NCI-H774 (cell line): ENCODE measurements at places on chromosomes 2 and 18.

DNA sequence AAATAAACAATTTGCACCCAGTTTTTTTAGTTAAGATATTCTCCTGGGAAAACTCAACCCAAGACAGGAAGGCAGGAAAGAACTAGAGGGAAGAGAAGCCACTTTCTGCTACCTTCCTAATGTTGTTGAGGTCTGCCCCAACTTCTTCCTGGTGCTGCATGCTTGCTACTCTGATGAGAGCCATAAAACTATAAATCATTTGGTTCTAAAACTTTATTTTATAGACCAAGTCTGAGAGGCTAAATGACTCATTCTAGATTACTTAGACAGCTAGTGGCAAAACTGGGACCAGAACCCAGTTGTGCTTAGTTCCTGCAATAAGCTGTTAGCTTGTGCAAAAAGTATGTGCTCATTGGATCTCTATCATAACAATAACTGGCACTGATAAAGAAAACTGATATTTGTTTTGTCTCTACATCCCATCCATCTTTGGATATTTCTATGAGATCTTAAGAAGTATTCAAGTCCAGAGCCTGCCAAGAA lies 344.9 kb upstream of the SLC14A2 start:
- no peak for DNase-seq

- DNase-seq: no peak
Measured at GRCh38 chr2:202064171-202064880, 8.7 kb upstream of the KIAA2012 start.

DNA sequence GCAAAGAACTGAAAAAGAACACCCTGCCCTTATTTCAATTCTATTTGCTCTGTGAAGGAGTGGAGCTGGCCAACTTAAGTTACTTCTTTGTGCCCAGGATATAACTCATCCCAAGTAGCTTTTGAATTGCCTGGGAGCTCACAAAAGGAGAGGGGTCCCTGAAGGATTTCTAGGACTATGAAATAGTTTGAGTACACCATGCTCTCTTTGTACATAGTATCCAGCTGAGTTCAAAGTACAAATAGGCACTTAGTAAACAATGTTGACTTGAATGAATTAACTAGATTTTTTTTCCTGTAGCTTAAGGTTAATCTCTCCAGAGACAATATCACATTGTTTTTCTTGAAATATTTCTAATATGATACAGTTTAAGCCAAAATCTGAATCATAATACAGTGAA lies 47.7 kb downstream of the ZC3H15 start:
- DNase-seq: no peak

- DNase-seq: no peak
Measured at GRCh38 chr2:111657351-111657975, 226.5 kb downstream of the ANAPC1 start.

DNA sequence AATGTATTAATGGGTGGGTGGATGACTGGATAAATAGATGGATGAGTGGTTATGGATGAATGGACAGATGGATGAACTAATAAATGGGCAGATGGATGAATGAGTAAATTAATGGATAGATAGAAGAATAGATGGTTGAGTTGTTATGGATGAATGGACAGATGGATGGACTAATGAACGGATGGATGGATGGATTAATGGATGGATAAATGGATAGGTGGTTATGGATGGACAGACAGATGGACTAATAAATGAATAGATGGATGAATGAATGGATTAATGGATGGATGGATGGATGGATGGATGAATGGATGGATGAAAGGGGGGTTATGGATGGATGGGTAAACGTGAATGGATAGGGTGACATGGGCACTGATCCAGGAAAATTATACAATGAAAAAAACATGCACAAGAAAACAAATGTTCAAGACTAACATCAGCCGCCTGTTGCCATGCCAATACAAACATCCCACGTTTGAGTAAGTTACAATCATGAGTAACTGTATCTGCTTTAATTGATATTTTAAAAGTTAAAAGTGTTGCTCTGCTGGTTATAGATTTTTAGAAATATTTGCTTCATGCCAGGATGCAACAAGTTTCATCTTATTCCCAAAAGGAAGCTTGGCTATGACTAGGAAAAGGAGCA lies 20.8 kb downstream of the PXDN start:
- DNase-seq: no peak

DNA sequence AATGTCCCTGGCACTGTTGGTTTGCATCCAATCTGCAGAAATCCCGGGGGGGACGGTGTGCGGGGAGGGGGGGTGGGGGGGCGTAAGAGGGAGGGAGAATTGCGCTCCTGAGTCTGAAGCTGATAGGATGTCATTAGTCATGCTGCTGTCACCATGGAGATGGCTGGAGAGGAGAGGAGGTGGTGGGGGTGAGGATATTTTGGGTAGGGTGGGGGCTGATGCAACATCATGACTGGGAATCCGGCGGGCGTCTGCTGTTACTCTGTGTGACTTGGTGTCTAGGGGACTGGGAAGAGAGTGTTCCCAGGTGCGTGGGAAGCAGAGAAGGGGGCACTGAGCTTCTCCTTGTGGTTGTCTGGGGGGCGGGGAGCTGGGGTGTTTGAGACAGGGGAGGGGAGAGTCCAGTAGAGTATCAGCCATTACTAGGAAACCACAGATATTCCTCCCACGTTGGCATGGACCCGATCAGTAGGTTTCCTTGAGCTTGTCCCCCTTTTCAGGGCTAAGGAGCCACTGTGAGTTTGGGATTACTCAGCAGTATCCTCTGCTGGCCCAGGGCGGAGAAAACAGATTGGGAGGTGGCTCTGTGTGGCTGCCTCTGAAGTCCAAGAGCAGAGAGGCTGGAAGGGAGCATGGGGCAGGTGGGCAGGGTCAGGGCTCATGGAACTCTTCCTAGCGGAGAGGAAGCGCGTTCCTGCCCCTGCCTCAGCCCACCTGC lies 18.9 kb downstream of the TET3 start:
- no peak for DNase-seq

GRCh38 chr18:79944746-79945117 lies 6.7 kb downstream of the SLC66A2 start:
- no peak for DNase-seq

DNA sequence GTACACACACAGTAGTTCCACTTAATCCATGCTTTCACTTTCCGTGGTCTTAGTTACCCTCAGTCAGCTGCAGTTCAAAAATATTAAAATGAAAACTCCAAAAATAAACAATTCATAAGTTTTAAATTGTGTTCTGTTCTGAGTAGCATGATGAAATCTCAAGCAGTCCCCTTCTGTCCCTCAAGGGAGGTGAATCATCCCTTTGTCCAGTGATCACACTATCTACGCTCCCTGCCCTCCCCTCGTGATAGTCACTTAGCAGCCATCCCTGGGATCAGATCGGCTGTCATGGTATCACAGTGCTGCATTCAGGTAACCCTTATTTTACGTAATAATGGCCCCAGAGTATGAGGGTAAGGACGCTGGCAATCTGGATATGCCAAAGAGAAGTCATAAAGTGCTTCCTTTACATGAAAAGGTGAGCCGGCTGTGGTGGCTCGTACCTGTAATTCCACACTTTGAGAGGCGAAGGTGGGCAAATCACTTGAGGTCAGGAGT lies 5.8 kb upstream of the RTN4 start:
- DNase-seq: no peak

DNA sequence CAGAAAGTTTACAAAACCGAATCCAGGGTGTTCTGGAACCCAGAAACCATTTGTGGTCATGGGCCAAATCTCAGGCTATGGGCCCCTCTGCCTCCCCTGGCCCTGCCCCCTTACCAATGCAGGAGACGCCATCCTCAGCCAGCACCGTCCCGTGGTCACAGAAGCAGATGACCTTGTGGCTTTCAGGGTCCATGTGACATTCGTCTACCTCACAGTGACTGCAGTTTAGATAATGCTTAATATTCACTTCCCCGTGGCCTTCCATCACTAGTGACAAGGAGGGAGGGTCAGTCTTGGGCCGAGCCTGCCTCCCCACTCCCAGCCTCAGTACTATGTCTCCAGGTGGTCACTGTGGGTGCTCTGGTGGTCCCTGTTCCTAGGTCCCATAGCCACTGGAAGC lies 111.6 kb downstream of the CLIP4 start:
- no peak for DNase-seq

DNA sequence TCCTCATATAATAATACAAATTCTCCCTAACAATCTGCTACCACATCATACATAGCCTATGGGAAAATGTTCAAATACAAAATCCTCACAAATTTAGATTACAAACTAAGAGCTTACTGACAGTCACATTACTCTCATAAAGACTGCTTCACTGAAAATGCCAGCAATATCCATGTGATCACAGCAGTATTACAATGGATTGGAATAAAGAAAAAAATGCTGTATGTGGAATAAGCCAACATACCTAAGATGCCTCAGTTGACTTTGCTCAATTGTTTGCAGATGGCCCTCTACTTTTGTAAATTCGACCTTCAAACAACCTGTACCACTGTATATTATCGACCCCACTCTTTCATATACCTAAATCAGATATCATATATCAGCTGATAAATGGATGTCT lies 88.7 kb downstream of the DYM start:
- no peak for DNase-seq

DNA sequence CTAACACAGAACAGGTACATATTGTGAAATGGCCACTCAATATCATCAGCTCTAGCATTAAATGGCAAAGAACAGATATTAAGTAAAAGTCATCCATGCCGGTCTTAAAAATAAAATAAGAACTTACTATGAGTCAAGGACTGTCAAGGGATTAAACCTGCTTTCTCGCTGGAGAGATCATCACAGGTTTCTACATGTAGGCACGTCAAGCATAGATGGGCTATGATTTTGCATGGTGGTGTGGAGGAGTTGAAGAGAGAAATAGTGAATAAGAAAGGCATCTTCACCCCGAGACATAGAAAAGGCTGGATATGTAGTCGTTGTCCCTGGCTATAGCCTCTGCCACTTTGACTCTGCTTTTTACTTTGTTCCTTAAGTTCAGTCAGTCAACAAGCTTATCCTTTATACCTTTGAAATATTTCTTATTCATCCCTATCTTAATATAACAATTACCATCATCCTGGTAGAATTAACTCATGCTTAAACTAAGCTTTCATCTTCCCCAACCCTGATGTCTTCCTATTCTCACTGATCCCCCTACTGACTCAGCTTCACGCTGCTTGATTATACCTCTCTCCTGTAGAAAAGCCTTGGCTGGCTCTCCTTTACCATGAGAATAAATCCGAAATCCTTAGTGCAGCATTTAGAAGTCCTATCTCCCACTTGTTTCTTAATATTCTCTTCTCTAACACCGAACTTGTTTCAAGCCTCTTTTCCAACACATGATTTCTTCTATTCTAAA lies 42.5 kb downstream of the DSC3 start:
- DNase-seq: no peak
